ENCODE measurements at places on chromosomes 6 and 20.

- DNase-seq = no peak
Observed at GRCh38 chr6:169427856-169428255, 174.2 kb upstream of the THBS2 start.

- no peak for DNase-seq
Observed at GRCh38 chr6:111880181-111880888, 7.1 kb upstream of the FYN start.

DNA sequence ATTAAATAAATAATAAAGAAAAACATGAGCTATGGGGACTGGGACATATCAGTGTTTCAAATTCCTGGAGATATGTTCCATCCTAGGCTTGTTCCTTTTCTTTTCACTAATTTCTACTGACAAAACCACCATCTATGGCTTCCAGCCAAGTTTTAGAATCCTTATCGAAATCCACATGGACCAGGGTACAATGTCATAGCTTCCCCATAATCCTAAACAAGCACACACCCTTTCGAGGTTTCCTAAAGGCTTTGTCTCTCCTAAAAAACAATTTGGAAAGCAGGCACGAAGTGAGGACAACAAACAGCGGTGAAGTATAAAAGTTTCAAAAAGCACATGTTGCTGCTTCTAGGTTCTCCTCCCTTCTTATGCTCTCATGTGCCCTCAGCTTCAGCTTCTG, 13.3 kb upstream of the DST start:
- DNase-seq = no peak

GRCh38 chr20:58783511-58784011, 67.1 kb downstream of the GNAS-AS1 start:
- no peak for DNase-seq

DNA sequence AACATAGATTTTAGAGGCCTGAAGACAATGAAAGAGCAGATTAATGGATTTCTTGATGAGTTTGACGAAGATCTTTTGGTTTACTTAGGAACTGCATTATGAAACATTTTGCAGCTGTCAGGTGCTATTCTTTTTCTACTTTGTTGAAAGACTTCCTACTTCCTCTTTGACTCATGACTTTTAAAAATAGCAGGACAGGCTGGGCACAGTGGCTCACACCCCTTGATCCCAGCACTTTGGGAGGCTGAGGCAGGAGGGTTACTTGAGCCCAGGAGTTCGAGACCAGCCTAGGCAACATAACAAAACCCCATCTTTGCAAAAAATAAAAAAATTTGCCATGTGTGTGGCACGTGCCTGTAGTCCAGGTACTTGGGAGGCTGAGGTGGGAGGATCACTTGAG, 52.0 kb downstream of the ITCH start:
- no peak for DNase-seq

DNA sequence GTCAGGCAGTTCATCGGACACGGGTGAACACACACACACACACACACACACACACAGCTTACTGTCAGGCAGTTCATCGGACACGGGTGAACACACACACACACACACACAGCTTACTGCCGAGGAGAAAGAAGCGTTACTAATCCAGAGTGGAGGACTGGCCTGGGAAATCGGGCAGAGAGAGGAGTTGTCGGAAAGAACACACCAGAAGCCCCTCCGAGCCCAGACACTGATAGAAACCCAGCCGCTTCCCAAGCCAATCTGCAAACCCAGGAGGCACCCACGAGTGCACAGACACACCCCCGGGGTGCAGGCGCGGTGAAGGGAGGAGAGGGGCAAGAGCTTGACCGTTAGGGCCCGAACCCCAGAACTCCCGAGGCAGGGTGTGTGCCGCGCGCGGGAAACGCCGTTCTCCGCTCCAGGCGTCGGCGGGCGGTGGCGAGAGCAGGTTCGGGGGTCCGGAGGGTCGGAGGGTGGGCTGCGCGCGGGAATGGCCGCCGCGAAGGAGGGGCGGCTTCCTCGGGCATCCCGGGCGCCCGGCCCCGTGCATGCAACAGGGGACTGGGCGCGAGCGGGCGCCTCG, 636 bp downstream of the ELOVL2 start:
- DNase-seq = no peak

- DNase-seq = no peak
Observed at GRCh38 chr20:63014710-63015109, 7.9 kb upstream of the BHLHE23 start.

DNA sequence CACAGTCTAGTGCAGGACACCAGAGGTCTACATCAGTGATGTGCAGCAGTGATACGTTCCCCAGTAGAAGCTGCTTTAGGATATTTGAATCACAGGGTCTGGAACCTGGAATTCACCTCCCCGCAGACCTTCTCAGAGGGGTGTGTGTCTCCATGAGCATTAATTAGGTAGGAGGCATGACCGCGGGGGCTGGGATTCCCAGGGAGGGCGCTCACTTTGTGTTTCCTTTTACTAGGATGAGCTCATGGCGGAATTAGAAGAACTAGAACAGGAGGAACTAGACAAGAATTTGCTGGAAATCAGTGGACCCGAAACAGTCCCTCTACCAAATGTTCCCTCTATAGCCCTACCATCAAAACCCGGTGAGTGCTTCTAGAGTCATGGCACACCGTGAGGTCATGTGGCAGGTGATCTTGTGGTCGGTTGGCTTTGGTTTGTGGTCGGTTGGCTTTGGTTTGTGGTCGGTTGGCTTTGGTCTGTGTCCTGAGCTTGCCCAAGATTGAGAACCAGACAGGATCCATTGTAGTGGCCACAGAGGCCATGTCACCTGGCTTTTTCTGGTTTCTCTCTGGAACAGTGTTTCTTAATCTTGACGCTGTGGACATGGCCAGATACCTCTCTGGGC, 40.8 kb downstream of the CHMP4B start:
- DNase-seq = no peak

- DNase-seq = no peak
Observed at GRCh38 chr6:1463751-1464426, 74.5 kb downstream of the FOXF2 start.

GRCh38 chr6:89035252-89036101, 45.1 kb upstream of the PNRC1 start:
- no peak for DNase-seq

DNA sequence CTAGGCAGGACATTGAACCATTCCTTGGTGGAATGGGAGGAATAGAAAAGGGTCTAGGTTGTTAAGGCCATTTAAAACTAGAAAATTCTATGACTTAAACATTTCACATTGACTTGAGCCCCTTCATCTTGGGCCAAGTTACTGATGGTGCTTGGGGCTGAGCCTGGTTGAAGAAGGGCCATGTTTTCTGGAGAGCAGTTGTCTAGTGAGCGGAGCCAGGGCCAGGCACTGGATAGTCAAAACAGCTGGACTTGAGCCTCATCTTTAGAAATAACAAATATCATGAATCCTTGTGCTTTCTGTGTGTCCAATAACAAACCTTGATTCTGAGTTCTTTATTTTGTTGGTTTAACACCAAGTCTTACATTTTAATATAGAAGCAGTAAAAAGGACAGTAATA, 134.6 kb upstream of the TCF21 start:
- no peak for DNase-seq

GRCh38 chr6:3746119-3746691, 5.3 kb downstream of the PXDC1 start:
- DNase-seq = no peak

DNA sequence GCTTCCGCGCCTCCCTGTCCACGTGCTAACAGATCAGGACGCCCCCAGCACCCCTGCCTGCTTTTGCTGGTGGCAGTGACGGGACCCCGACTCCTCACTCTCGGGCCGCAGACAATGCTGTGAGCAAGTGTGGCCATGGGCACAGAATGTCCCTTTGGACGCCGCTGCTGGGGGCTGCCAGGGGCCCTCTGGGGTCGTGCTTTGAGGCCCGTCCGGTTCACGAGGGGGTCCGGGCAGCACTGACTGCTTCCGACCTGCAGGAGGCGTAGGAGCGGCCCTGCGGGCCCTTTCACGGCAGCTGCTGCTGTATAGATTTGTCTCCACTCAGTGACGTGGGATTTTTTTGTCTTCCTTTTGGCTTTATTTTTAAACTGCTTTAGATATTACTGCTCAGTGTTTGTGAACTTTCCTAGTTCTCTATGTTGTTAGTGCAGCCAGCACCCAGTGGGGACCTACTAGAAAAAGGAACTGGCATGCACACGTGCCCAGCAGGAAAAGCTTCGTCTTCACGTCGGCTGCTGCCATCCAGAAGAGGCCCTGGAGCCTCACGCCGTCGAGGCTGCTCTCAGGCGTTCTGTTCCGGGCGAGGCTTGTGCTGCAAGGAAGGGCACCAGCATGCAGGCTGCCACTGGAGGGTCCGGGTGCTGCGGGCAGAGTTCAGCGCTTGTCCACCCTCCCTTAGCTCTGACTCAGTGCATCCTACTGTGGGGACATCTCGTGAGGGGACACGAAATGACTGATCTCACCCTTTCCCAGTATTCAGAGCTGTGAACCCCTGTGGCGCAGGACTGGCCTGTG, 21.7 kb downstream of the UCKL1 start:
- DNase-seq = no peak

DNA sequence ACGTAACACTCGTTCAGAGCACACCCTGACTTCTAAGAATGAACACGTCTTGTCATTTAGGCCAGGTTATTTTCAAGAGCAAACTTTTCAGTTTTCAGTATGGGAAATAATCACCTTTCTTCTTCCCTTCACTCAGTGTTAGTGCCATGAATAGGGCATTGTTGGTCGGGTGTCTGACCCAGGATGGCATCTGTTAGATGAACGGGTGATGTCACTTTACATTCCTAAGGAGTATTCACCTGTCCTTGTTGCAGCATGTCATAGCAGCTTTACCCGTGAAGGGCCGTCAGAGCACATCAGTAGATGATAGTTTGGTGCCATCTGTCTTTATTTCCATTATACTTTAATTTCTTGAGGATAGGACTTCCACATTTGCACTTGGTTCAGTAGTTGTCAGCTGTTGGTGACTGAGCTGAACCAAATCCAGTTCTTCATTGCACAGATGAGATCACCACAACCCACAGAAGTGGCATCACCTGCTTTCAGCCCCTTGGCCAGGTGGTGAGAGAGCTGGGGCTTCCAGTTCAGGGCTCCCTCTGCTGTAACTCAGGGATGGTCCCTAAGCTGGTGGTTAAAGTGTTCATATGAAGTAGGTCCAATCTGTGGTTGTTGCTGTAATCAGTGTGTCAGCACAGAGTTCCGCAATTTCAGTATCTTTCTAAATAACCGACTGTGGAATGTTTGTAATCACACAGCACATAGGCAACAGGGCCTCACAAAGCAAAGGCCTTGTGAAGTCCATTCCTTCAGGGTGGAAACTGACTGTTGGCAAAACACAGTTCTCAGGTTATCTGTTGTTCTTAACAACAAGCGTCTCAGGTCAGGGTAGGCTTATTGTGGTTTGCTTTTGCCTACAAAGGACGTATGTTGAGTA, 68.2 kb downstream of the FAM120B start:
- no peak for DNase-seq

GRCh38 chr20:25308671-25309394, 60.9 kb downstream of the PYGB start:
- DNase-seq = no peak

GRCh38 chr6:150696190-150696589, 96.5 kb downstream of the PLEKHG1 start:
- DNase-seq = no peak

- DNase-seq = no peak
Observed at GRCh38 chr6:146962329-146962728, 241.9 kb upstream of the STXBP5 start.

DNA sequence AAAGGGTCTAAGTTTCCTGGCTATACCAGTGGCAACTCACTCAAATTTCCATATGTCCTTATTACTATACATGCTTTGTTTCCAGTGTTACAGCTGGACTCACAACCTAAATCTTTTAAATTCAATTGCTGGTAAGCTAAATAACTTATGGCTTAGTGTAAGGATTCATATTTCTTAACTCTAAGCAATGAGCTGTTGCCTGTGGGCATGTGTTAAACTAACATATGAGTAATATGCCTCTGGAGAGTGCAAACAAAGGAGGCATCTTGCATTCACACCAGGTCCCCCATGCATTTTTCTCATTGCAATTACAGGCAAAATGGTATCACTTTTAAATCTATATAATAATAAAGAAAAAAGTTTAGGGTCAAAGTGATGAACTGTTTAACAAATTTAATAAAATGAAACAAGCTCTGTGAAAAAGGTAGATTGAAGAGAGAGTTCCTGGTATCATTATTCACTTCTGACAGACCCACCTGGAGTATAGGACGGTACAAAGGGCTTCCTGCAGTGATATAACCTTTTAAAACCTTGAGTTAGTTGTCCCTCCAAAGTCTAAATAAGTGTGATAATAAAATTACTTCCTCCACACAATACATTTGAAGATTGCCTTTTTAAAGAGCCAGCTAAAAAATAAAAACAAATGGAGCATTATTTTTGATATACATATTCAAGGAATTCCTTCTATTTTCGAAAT, 57.6 kb upstream of the HMGCLL1 start:
- DNase-seq = no peak

DNA sequence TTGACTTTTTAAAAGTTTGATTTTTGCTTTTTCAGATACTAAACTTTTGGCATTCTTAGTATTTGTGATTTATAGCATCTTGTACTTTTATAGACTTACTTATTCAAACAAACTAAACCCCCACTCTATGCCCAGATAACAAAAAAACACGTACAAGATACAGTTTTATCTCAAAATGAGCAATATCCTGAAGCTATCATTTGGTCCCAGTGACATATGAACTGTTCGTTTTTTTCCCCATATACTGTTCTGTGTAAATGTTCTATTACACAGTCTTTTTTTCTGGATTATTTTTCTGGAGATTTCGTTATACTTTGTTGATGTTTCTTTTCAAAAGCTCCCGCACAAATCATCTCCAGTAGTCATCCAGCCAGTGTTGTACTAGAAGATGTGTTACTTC, 27.3 kb upstream of the SERINC3 start:
- no peak for DNase-seq

GRCh38 chr6:148239801-148240460, 102.7 kb upstream of the SASH1 start:
- DNase-seq = no peak

- no peak for DNase-seq
Observed at GRCh38 chr6:157561414-157561790, 180.4 kb downstream of the ZDHHC14 start.

GRCh38 chr6:41723530-41724227, 11.7 kb downstream of the TFEB start:
- DNase-seq = no peak

DNA sequence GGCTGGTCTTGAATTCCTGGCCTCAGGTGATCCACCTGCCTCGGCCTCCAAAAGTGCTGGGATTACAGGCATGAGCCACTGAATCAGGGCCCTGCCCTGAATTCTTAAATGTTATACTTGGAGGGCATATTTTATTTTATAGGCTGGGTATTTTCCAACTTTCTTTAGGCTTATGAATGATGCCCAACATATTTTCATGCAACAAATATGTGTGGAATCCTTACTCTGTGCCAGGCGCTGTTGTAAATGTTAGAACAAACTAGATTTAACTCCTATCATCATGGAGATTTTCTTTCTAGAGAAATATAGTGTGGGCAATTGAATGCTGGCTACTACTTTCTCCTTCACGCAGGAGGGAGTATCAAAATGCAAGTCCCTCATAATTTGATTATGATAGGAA, 71.2 kb downstream of the SAMD5 start:
- no peak for DNase-seq
